RPMI7951 (cell line): ENCODE measurements at places on chromosomes 6 and 20.

DNA sequence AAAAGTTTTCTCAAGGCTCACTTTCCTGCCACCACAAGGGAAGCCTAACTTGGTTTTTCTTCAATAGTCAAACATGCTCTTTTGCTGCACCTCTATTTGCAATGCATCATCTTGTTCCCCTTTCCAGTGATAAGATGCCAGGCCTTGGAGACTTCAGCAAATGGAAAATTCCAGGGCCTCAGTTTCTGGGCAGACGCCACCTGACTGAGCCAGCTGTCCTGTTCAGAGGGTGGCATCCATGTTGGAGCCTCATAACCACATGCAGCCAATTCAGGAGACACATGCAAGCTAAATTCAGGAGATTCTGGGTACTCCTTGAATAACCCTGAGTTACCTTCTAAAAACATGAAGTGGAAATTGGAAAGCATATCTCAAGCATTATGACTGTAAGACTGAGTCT is 285.6 kb upstream of the RNF24 start:
- DNase-seq = no peak

- DNase-seq = no peak
Observed at GRCh38 chr20:23132930-23133559, 46.9 kb upstream of the CD93 start.

- DNase-seq = peak; percentile 79
Observed at GRCh38 chr6:30325873-30326525, 728 bp upstream of the TRIM39 start.

DNA sequence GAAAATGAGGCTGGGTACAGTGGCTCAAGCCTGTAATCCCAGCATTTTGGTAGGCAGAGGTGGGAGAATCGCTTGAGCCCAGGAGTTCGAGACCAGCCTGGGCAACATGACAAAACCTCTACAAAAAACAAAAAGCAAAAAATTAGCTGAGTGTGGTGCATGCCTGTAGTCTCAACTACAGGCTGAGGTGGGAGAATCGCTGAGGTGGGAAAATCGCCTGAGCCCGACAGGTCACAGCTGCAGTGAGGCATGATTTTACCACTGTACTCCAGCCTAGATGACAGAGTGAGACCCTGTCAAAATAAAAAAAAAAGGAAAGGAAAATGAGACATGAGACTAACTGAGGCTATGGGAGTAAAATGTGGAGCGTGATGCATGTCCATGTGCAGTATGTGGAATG is 88.0 kb upstream of the CD83 start:
- DNase-seq = no peak

DNA sequence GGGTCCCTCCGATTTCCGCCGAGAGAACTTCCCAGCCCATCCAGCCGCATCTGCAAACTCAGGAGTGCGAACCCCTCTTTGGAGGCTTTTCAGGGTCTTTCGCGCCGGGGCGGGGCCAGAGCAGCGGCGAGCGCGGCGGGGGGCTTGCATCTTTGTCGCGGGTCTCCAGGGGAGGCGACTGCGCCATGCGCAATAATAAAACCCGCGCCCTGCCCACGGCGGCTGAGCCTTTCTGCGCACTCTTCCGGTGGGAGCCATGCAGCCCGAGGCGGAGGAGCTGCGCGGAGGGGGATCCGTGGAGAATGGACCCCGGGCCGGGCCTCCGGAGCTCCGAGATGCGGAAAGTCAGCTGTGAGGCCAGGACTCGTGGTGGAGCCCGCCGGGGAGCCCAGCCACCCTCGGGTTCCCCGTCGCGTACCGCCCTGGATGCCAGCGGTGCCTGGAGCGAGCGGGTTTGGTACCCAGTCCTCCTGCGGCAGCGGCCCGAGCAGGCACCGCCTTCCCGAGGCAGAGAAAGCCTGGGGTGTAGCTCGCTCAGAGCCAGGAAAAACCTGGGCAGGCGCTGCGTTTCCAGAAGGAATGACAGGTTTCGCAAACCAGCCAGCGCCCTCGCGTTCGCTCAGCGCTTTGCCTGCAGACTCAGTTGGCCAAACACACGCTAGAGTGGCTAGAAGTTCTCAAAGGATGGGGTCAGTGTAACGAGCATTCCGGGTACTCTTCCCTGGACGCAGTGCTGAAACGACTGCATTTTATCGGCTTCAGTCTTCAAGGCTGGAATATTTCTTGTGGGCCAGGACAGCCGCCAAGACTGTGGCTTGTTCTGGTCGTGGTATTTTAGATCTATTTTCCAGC is 1.2 kb downstream of the AKAP12 start:
- DNase-seq = peak; percentile 64

DNA sequence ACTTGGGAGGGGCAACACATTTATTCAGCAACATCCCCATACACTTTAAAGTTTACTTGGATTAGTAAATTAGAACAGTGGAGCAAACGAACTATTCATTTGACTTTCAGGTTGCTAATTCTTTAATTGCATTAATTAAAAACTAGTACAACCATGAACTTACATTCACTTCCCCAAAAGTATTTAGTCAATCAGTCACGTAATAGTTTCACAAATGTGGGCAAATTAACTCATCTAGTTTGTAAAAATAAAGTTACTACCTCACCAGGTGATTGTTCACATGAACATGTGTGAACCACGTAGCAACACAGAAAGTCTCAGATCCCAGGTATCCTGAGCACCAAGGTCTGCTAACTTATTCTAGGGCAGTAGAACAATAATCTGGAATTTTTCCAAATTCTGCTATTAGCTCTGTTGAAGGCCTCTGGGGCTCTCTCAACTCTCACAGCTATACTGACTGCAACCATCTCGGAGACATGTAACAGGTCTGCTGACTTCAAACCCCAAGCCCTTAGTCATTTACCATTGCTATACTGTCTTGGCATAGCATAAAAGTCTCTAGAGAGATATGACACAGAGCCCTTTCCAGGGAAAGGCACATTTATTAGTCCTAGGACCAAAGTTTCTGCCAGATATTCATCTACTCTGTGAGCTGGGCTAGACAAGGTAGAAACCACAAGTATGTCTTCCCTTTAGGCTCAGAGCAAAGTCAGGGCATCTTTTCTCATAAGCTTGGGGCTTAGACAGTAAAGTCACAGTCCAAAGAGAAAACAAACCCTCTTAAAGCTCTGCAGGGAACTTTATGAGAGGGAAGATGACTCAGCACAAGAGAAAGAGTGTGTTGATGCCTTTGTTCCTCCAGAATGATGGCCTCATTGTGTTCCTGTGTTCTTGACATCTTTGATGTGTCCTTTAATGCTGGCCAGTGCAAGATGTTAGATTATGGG is 50.9 kb upstream of the CCDC28A start:
- peak; percentile 80 for DNase-seq

- DNase-seq = no peak
Observed at GRCh38 chr20:63664143-63664851, 6.2 kb downstream of the RTEL1 start.

DNA sequence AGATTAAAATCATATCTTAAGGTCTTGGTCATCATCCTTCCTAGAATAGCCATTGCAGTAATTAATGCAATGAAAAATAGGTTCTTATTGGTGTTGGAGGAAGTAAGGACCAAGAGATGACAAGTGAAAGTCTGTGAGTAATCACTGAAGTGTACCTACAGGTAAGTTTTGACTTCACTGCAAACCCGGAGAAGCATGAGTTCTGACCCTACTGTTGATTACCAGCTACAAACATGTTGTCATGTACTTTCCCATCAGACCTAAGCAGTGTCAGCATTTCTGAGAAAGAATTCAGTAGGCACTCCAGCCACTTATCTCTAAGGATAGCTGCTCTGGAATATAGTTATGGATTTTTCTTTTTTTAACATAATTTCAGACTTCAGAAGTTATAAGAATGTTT is 280.9 kb downstream of the ZFAND3 start:
- no peak for DNase-seq

DNA sequence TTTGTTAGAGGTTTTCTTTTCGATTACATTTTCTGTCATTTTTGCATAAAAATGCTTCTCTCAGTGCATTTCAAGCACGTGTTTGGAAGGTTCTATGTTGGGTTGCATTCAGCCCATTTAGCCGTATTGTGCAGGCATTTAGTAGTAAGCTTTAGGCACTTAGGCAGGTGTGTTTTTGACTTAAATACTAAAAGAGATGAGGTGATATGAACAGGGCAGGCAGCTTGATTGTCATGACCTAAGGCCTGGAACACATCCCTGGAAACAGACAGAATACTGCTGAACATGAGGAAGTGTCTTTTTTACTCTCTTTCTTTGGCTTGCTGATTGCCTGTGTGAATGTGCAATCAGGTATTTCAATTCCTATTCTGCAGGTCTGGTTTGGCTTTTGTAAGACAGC is 610.5 kb upstream of the MAN1A1 start:
- DNase-seq = no peak

GRCh38 chr6:163356324-163356723 is 58.2 kb upstream of the QKI start:
- DNase-seq = peak; percentile 88

DNA sequence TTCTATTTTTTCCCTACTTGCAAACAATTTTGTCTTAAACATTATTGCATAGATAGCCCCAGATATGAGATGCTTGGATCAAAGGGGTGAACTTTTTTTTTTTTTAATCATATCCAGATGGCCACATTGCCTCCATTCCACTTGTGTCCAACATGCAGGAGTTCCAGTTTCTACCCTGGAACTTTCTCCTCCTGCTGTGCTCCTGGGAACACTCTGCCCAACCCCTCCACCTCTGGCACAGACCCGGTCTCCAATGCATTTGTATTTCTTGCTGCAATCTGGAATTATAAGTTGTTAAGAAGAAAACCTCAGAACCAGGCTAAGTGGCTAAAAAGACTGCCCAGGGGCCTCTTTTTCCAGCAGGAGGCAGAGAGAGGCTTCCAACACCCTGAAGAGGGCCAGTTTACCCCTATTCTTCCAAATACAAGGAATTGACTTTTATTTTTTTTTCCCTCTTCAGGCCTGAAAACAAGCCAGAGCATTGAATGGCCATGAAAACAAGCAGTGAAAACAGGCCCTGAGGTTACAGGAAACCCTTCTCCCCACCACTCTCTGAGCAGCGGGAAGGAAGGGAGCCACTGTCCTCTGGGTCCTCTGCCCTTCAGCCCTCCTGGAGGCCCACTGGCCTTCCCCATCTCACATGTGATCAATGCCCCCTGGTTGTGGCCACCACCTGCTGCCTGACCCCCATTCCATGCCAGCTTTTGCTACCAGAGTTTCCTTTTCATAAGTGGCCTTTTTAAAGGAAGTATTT is 44.3 kb downstream of the PDYN start:
- peak; percentile 19 for DNase-seq

DNA sequence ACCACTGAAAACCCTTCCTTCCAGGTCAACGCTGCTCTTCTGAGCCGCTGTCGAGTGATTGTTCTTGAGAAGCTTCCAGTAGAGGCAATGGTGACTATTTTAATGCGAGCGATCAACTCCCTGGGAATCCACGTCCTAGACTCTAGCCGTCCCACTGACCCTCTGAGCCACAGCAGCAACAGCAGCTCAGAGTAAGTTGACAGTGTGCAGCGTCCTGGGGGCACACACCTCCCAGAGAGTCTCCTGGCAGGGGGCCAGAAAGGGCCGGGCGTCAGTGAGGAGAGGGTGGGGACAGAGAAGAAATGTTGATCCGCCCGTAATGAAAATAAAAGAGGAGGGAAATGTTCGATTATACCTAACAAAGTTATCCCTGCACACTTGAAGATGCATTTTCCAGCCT is 5.0 kb downstream of the WRNIP1 start:
- no peak for DNase-seq

- no peak for DNase-seq
Observed at GRCh38 chr6:144485531-144485930, 200.4 kb downstream of the UTRN start.

DNA sequence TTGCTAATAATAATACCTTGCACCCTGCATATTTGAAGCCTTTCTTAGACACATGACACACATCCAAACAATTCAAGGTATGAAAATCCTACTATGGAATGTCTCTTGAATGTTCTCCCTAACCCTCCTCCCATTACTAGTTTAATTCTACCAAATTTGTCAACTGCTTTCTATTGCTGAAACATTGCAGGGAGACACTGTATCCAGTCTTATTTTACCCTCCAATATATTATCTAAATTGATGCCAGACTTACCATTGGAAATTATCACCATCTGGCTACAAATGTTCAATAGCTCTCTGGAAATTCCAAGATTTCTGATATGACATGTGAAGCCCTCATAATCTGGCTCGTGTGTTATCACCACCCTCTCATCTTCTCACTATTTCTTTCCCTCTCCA is 1027.3 kb upstream of the CITED2 start:
- no peak for DNase-seq

DNA sequence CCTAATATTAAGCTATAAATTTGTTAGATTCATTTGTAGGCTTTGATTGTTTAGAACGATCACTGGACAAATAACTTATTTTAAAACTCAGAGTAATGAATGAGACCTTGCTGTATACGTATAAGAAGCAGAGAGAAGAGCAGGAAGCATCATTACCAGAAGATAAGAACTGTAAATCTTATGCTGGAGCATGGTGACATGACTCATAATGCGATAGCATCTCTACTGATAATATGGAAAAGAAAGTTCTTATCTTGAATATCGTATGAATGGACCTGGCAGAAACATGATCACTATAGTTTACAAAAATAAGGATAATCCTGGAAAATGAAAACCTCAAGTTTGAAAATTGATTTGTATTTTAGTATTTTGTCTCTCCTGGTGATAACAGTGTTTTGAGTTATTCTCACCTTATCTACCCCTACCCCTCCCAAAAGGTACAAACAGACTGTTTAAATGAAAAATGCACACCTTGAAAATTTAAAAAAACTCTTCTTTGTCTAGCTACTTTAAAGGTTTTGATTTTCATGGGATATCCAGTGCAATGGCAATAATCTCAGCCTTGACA is 2.0 kb upstream of the ZSCAN26 start:
- no peak for DNase-seq

DNA sequence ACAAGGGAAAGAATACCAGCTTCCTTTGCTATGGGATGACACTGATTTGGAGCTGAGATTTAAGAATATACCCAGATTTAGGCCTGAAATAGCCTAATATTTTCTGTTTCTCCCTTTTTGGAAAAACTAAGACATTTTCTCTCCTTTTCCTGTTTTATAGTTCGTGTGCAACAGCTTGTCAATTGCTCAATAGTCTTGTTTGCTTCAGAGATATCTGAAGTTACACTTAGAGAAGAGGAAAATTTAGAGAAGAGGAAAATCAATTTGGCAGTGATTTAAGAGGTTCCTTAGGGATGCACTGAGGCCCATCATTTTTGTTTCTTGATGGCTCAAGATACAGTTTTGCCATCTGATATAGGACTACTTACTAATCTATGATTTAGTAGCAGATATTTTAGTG is 398.6 kb downstream of the RFPL4B start:
- no peak for DNase-seq

DNA sequence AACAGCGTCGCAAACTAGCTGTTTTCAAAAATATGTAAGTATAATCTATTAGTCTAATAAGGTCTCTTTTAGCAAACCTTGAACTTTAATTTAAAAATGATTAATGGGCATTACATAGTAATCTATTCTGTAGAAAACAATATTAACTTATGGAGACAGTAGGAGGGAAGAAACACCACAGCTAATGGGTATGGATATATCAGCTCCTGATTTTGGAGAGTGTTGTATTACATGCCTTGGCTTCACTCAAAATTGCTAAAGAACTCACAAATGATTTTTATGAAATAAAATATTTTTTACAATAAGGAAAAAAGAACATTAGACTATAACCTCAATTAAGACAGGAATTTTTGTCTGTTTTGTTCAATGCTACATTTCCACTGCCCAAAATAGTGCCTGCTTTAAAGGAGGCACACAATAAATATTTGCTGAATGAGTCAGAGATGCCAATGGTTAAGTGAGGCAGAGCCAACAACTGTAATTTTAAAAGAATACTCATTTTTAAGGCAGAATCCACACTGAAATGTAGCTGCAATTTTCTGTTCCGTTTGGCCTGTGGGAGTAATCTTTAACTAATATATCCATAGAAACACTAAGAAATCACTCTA is 15.7 kb downstream of the ATG5 start:
- peak; percentile 79 for DNase-seq
